Activated naive CD4-positive, alpha-beta T cell treated with Interleukin-2 at 50 U/mL for 16 hours (primary cell): ENCODE measurements at places on chromosomes 3 and 15.

- no peak for DNase-seq
Measured at GRCh38 chr3:49417516-49418120, 4.7 kb downstream of the AMT start.

- no peak for DNase-seq
Measured at GRCh38 chr3:126380011-126380768, 14.5 kb upstream of the CFAP100 start.

DNA sequence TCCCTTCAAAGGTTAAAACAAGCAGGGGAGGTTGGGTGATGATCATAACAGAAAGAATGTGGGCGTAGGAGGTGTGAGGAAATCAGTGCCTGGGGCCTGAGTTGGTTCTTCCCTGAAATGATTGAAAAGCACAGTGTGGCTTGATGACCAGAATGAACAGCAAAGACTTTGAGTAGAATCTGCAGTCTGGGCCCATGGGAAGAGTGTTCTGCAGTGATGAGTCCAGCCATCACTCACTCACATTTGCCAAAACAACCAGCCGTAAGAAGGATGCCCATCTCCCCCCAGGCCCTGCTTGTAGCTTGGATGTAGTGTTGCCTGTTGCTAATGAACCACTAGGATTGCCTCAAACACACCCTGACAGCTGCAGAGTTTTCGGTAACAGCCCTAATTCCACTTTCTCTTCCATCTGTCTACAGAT lies 67.9 kb downstream of the VGLL3 start:
- DNase-seq: no peak

GRCh38 chr3:52606373-52607085 lies 70.1 kb downstream of the UQCC5 start:
- DNase-seq: no peak

GRCh38 chr3:152149832-152150231 lies 118.9 kb upstream of the MBNL1 start:
- no peak for DNase-seq

DNA sequence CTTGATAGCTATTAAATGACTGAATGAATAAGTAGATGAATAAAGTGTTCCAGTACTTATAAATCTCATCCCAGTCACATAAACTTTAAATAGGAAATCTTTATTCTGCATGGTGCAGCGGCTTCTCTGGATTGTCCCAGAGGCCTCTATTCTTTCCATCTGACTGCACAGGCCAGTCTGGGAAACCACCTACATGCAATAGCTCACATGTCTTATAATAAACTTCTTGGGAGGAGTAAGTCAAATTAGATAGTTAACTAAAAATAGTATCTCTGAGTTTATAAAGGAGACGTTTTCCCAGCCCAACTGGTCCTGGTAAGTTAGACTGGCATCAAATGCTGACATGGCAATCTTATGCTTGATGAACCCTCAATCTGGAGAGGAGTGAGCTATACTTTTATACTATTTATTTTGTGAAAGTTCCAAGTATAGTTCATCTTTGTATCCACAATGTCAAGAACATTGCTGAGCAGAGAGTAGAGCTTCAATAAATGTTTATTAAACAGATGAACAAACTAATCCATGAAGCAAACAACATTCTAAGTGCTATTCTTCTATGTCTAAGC lies 417.6 kb downstream of the TIGIT start:
- DNase-seq: no peak
